Mammary epithelial cell (primary cell): ENCODE measurements at places on chromosomes 13 and 19.

DNA sequence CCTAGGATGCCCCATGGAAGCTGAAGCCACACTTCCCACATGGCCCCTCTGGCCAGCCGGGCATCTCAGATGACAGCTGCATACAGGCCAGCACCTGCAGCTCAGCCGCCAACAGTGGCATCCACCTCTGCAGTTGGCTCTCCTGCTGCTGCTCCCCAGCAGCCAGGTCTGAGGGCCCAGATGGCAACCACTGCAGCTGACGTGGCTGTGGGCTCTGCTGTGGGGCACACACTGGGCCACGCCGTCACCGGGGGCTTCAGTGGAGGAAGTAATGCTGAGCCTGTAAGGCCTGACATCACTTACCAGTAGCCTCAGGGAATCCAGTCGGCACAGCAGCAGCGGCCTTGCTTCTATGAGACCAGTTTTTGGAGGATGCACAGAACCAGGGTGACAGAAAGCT, 45.3 kb upstream of the LSM14A start:
- DNase-seq = no peak

- DNase-seq = no peak
Measured at GRCh38 chr13:47459512-47459911, 541.6 kb downstream of the SUCLA2 start.

GRCh38 chr19:15437355-15438123, 12.2 kb downstream of the WIZ start:
- no peak for DNase-seq

- no peak for DNase-seq
Measured at GRCh38 chr19:42452590-42452989, 9.8 kb upstream of the CXCL17 start.

GRCh38 chr13:35524171-35524570, 47.7 kb upstream of the MAB21L1 start:
- DNase-seq = no peak

DNA sequence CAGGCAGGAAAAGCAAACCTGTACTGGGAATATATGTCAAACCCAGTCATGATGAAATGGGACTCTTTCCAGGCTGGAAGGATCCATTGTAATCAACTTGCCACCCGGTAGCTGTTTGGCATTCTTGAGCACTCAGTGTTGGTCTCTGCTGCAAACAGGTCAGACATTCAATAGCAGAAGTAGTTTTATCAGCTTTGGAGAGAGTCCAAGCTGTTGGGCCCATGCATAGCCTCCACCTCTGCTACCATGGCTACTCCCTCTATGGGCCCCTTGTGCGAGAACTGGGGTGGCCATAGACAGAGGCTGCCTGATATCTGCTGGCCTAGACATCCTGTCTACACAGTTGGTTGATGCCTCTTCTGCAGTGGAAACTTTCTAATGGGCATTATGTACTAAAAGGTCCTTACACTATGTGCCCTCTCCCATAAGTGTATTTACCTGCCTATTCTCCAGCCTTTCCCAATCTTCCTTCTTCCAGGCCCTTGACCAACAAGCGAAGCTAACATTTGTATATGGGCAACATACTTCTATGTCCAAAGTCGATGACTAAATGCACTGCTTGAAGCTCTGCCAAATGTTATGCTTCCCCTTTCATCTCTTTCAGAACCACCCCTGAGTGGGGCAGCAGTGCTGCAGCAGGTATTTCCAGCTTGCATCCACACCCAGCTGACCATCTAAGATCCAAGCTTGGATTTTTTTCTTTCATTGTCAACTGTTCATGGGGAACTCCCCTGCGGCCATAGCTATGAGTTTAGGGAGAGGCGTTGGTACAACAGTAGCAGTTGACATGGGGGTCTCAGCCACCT, 5.3 kb upstream of the RNF6 start:
- DNase-seq = no peak

DNA sequence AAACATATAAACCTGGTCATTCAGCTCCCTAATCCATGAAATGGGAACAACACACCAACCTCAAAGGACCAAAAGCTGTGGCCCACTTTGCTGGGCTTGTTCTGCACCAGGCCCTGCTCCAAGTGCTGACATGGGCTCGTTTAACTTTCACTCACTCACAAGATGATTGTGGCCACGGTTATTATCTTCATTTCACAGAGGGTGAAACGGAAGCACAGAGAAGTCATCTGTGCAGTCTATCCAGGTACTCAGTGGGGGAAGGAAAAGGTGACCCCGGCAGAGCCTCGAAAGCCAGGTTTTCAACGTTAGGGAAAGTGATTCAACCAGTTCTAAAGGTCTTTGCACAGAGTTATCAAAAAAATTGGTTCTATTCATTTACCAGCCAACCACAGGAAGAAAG, 68.0 kb downstream of the CRYL1 start:
- no peak for DNase-seq

DNA sequence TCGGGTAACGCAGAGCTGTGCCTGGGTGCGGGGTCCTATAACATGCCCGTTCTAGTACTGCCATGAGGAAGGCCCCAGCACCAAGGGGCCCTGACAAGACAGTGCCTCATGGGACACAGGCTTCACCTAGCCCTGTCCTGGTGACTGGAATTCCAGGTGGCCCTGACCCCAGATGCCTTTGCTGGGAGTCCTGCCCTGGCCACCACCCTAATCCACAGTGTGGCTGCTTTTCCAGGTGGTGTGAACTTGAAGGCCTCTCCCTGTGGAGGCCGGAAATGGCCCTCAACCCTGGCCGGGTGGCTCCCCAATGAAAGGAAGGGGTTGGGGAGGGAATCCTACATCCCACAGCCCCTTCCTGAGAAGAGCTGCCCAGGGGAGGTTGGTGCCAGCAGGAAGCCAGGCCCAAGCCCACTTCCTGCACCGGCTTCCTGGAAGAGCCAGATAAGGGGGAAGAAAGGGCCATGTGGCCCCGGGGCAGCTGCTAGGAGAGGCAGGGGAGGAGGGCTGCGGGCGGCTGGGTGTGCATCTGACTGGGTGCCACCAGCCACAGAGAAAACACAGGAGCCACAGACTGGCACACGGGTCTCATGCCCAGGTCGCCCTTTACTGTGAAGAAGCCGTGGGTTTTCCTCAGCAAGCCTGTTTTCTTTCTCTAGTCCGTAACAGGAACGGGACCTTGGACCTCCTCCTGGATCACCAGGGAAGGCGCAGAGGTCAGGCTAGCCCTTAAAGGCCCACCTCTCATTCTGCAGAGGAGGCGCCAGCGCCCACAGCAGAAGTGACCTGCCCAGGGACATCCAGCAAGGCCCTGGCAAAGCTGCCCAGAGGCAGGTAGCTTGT, 4.7 kb downstream of the LSM4 start:
- no peak for DNase-seq

GRCh38 chr19:6521718-6522646, 8.8 kb upstream of the TNFSF9 start:
- DNase-seq = no peak

DNA sequence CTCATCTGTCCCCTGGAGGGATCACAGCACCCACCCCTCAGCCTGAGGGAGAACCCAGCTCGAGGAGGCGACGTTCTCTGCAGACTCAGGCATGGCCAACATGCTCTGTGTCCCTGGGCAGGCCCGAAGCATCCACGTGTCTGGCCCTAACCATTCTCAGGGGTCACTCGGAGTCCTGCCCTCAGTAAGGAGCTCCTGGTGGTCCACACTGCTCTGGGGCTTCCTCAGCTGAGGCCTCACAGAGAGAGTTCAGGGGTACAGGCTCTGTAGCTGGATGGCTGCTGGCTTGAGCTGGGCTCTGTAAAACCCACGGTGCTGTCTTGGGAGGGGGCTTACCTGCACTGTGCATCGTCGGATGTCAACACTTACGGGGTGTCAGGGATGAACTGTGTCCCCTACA, 4.4 kb upstream of the SIGLEC8 start:
- DNase-seq = no peak

GRCh38 chr13:34747507-34747906, 194.6 kb upstream of the NBEA start:
- no peak for DNase-seq

DNA sequence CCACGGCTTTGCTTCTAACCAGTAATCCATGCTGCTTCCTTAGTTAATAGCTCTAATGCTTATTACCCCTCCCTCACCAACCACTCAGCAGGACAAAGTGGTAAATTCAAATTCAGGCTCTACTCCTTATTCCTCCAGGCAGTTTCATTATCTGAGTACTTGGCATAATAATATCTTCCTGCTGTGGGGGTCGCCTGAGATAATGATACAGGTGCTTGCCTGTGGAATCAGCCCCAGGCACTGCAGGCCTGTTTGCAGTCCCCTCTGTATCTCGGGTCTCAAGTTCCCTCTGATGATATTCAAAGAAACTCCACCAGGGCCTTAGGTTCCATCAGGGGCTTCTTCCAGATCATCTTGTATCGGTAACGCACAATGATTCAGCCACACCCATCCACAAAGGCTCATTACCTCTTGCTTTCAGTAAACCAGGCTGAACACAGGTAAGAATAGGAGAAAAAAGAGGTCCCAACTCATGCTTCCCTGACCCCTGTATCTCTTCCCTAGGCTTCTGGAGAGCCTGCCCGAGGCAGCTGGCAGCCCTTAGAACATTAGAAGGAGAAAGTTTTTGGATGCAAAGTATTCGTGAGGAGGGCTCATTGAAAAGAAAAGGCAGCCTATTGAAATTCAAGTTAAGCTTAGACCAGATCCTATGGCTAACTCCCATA, 14.3 kb upstream of the FOXO1 start:
- DNase-seq = no peak

- DNase-seq = no peak
Measured at GRCh38 chr13:38494445-38494844, 144.8 kb downstream of the UFM1 start.

DNA sequence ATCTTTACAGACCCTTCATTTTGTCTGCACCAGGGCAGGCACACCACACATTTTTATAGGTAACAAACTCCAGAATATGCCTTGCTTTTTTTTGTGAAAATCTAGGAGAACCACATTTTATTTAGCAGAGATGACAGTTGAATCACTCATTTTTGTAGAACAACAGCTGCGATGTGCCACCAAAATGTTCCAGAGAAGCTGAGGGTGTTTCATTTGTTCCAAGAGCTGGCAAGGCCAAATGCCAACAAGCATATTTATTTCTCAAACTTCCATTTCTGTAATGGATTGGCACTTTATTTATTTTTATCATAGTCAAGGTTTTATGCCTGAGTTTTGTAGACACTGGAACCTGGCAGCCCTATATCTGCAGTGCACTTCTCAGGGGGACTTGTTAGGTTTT, 10.4 kb downstream of the OLFM4 start:
- DNase-seq = no peak

DNA sequence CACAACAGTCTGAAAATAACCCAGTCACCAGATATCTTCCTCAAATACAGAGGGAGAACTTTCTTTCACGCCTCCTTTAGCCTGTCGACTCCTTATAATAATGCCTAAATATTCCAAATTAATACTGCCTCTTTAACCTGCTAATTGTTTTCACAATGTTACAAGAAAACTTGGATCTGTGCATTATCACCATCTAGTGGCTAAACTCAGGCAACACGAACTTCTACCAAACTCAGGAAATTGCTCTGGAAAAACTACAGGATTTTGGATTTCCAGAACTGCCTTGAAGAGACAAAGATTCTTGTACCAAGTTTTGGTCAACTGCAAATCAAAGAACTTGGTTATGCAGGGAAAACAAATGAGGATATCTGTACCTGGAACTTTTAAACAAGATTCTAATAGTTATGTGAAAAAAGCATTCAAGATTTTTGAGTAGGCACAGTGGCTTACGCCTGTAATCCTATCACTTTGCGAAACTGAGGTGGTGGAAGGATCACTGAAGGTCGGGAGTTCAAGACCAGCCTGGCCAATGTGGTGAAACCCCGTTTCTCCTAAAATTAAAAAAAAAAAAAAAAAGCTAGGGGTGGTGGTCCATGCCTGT, 10.8 kb downstream of the CLN5 start:
- peak; percentile 10 for DNase-seq

GRCh38 chr13:41199526-41199925, 5.2 kb upstream of the KBTBD7 start:
- no peak for DNase-seq

DNA sequence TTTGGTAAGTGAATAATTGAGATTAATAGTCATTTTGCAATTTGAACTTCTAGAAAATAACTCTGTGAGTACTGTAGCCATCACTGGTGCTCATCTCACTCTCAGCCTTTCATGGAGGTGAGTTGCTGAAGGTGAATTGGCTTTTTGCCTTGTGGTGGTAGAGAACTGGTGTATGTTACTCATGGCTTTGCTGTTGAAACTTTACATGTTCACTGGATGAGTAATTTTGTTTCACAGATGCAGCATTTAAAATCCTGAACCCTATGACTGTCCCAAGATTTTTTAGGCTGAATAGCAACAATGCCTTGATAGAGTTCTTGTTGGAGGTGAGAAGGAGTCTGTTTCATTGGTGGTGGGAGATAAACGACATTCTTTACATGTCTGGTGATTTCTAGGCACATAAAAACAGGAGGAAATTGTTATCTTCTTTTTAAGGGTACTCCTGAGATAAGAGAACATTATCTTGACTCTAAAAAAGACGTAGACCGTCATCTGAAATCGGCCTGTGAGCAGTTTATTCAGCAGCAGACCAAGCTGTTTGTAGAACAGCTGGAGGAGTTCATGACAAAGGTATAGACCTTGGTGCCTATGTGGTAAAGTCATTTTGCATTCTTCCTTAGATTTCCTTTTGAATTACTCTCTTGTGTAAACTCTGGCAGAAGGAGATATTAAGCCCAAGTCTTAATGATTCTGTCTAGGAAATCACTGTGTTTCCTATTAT, 53.9 kb downstream of the COG3 start:
- peak; percentile 93 for DNase-seq

GRCh38 chr13:24668955-24669582, 11.1 kb upstream of the ATP12A start:
- DNase-seq = peak; percentile 94

DNA sequence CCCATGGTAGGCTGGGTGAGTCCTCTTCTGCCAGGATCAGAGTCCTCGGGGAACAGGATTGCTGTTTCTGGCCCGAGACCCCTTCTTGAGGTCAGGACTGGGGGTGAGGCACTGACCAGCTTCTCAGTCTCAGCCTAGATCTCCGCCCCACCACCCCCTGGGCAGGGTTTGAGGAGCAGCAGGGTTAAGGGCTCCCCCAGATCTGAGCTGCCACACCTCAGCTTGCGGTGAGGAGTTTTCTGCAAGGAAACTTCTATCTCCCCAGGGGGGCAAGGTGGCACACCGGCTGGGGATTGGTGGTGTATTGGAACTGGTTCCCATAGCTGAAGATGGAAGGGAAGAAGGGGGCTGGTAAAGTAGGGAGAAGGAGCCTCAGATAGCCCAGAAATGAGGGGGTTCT, 19.5 kb downstream of the CHST8 start:
- no peak for DNase-seq
